ENCODE measurements at places on chromosomes 7 and 10. TPM values are rescaled to one million over a fixed set of nuclear protein-coding genes. Genes with fewer than 3 reads are reported as not detected.

MRLN gene
- polyA plus RNA-seq: 0.55 TPM

VDAC2 gene
- polyA plus RNA-seq: 186 TPM

ZNF212 gene
- polyA plus RNA-seq: 14.6 TPM

LAMB1 gene
- 480 TPM for polyA plus RNA-seq

TUBB8 gene
- polyA plus RNA-seq: 0.62 TPM

PDE1C gene
- 5.6 TPM for polyA plus RNA-seq

ASB4 gene
- polyA plus RNA-seq: 0.96 TPM

ZDHHC6 gene
- polyA plus RNA-seq: 60.7 TPM

DPCD gene
- polyA plus RNA-seq: 27.6 TPM

RNF32 gene
- polyA plus RNA-seq: 5.6 TPM

AKR1D1 gene
- polyA plus RNA-seq: 0.11 TPM

EGFR gene
- polyA plus RNA-seq: 57.4 TPM

OPN1SW gene
- polyA plus RNA-seq: 2.3 TPM

PRLHR gene
- 0.03 TPM for polyA plus RNA-seq

RBAK gene
- polyA plus RNA-seq: 21.5 TPM

SPAM1 gene
- not detected for polyA plus RNA-seq

WEE2 gene
- 0.35 TPM for polyA plus RNA-seq

PALD1 gene
- polyA plus RNA-seq: 27.1 TPM

RASSF4 gene
- 18.6 TPM for polyA plus RNA-seq

HOXA10 gene
- polyA plus RNA-seq: 0.40 TPM

Measured in left lung (tissue), 14 donors.